ENCODE measurements at places on chromosomes 11 and 22. TPM values are rescaled to one million over a fixed set of nuclear protein-coding genes. Genes with fewer than 3 reads are reported as not detected.

Gene ZNF143
- 4.8 TPM for polyA plus RNA-seq

Gene MMP7
- polyA plus RNA-seq, result 0.99 TPM

Gene MAPK11
- polyA plus RNA-seq, result 0.83 TPM

Gene PSMC3
- 110 TPM for polyA plus RNA-seq

Gene GLYAT
- polyA plus RNA-seq, result 78.2 TPM

Gene STARD10
- 328 TPM for polyA plus RNA-seq

Gene PRMT3
- 5.8 TPM for polyA plus RNA-seq

Gene VPREB1
- not detected for polyA plus RNA-seq

Gene OR10D3
- not detected for polyA plus RNA-seq

Gene IL17REL
- polyA plus RNA-seq, result not detected

Gene SCGB1D2
- not detected for polyA plus RNA-seq

Gene CASP5
- 0.10 TPM for polyA plus RNA-seq

Gene EI24
- polyA plus RNA-seq, result 154 TPM

Gene AGBL2
- polyA plus RNA-seq, result 3.6 TPM

Gene TBX10
- 0.43 TPM for polyA plus RNA-seq

Gene CTSW
- 2.2 TPM for polyA plus RNA-seq

Gene RAB6A
- 55.5 TPM for polyA plus RNA-seq

Gene TRIM48
- polyA plus RNA-seq, result not detected

Gene TMEM126B
- polyA plus RNA-seq, result 25.7 TPM

Gene HNRNPUL2
- polyA plus RNA-seq, result 1.3 TPM

Gene GLYATL1
- 248 TPM for polyA plus RNA-seq

Gene CEND1
- polyA plus RNA-seq, result not detected

Gene FIBP
- polyA plus RNA-seq, result 30.9 TPM

Gene OR52I1
- not detected for polyA plus RNA-seq

Gene ANGPTL5
- polyA plus RNA-seq, result not detected

Gene TCN2
- 13.6 TPM for polyA plus RNA-seq

Gene PMM1
- polyA plus RNA-seq, result 35.1 TPM

Gene PRDM11
- polyA plus RNA-seq, result 1.9 TPM

Gene TMEM132A
- polyA plus RNA-seq, result 1.1 TPM

Gene DAGLA
- 0.53 TPM for polyA plus RNA-seq

Gene RIMBP3C
- 0.05 TPM for polyA plus RNA-seq

Gene MRPL23
- 67.1 TPM for polyA plus RNA-seq

Gene CCDC87
- polyA plus RNA-seq, result 0.14 TPM

Gene CFAP300
- polyA plus RNA-seq, result 0.22 TPM

Gene KCNJ11
- polyA plus RNA-seq, result 1.1 TPM

Gene LRRC56
- polyA plus RNA-seq, result 0.46 TPM

Gene MSANTD4
- polyA plus RNA-seq, result 2.1 TPM

Gene ELFN2
- not detected for polyA plus RNA-seq

Gene SESN3
- polyA plus RNA-seq, result 0.85 TPM

Gene ADSL
- 27.1 TPM for polyA plus RNA-seq

Gene ROM1
- 3.9 TPM for polyA plus RNA-seq

Gene SNX15
- 6.7 TPM for polyA plus RNA-seq

Gene OR6A2
- not detected for polyA plus RNA-seq

Gene PPP6R3
- 31.5 TPM for polyA plus RNA-seq

Gene VWCE
- 6.0 TPM for polyA plus RNA-seq

Gene CNIH2
- 0.07 TPM for polyA plus RNA-seq

Gene OR5A1
- polyA plus RNA-seq, result not detected

Gene MRGPRX3
- not detected for polyA plus RNA-seq

Gene SERPING1
- 2,911 TPM for polyA plus RNA-seq

Gene GRIA4
- polyA plus RNA-seq, result not detected

Gene RIBC2
- polyA plus RNA-seq, result not detected

Gene SCN2B
- polyA plus RNA-seq, result 0.01 TPM

Data from liver (tissue), 10 donors.